ENCODE measurements at places on chromosomes 4 and X.

GRCh38 chr4:126051689-126052424, 737.1 kb downstream of the FAT4 start:
- no peak for DNase-seq

GRCh38 chr4:22356987-22357596, 158.8 kb downstream of the ADGRA3 start:
- DNase-seq, result no peak

DNA sequence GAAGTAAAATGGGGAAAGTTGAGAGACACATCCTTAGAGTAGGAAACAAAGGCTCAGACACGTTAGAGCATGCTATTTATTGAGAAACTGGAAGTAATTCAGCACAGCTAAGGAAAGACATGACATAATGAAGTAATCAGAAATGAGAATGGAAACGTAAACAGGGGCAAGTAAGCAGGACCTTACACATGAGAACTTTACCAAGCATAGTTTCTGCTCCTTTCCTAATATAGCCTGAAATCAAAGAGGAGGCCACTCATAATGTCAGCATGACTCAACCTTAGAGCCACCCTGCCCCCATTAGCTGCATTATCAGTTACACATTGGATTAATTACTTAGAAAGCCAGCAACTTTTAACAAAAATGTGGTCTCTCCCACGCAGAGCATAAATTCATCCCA, 558.3 kb upstream of the GRIA3 start:
- no peak for DNase-seq

DNA sequence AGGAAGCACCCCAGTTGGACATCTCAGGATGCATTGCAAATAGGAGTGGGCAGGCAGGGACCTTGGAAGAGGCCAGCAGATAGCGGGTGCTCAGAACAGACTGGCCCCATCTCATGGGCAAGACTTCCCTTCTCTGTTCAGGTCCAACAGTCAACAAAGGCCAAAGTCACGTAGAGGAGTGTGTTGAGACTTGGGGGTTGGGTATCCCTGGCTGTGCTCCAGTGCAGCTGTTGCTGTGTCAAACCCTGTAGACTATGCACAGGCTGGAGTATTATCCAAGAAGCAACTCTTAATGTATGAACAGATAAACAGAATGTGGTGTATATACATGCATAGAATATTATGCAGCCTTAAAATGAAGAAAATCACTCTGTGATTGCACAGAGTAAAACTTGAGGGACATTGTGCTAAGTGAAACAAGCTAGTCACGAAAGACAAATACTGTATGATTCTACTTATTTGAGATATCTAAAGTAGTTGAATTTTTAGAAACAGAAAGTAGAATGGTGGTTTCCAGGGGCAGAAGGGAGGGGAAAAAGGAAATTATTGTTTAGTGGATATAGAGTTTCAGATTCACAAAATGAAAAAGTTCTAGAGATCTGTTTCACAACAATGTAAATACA, 192.1 kb upstream of the LCORL start:
- no peak for DNase-seq

- no peak for DNase-seq
Measured at GRCh38 chr4:175536852-175537453, 275.1 kb downstream of the GPM6A start.

DNA sequence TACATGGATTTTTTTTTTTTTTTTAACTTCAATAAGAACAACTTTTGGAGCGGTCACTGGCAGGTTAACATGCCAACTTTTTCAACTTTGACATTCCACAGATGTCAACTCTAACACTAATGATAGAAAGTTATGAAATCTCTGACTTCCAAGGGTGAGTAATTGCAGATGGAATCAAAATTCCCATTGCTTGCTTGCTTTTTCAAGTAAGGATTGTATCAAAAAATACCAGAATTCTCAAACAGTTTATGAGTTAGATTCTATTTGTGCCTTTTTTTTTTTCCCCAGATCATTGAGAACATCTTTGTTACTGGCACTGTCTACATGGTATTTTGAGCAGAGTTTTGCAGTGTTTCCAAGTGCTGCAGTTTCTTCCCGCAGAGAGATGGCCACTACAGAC, 50.3 kb upstream of the OTUD4 start:
- DNase-seq, result no peak

Measured in activated CD4-positive, CD25-positive, alpha-beta regulatory T cell (primary cell).